NCI-H510A treated with DMSO at 0.1 percent for 48 hours (cell line): ENCODE measurements at places on chromosomes 6 and 20.

DNA sequence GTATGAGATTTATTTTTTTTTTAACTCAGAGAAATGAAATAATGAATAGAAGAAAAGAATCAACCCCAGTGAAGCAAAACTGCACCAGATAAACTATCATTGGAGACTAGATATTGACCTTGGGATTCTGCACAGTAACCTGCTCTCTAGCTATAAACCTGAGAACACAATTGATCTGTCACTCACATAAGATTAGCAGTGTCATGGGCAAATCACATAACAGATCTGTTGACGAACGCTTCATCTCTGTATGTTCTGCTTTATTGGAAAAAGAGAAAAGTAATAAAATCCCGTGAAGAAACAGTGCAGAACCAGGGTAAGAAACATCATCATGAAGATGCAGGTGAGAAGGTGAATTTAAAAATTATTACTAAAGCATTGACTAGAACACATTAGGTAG, 52.8 kb upstream of the RGS17 start:
- DNase-seq, result no peak

GRCh38 chr6:142597836-142598235, 296.0 kb downstream of the ADGRG6 start:
- DNase-seq, result no peak

- DNase-seq, result peak; percentile 30
Observed at GRCh38 chr6:134707342-134708031, 242.4 kb downstream of the ALDH8A1 start.

DNA sequence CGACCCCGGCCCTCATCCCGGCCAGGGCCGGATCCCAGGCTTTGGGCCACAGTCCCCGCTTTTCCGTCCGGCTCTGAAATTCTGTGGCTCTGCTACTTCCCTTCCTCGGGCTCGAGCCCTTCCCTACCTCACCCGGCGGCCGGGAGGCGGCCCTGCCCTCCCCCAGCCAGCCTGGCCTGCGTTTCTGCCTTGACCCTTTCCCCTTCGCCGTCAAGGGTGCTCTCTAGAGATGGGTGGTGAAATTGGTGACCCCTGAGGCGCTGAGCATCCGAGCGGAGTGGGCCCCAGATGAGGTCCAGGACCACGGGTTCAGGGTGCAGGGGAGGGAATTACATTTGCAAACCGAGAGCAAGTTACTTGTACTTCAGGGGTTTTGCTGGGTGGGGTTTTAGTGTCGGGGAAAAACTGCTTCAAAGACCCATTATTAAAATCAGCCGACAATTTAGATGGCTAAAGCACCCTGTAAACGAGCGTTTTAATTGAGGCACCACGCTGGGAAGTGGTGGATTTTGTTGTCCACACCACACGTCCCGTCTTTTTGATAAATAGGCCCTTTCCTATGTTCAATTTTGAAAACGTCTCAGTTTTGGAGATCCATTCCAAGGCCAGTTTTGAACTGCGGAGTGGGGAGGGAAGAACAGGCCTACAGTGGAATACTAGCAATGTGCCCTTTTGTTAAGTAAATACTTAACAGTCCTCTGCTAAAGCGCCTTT, 9.9 kb downstream of the TFAP2A start:
- no peak for DNase-seq

GRCh38 chr6:16698162-16698533, 63.1 kb downstream of the ATXN1 start:
- no peak for DNase-seq
